ENCODE measurements at places on chromosomes 7 and 10.
A peak's percentile ranks its signal among the peaks of the same experiment; 100 is the strongest.

- no peak overlapping the region for H3K27ac ChIP-seq
- no peaks in the 10 kb centered on the region for H3K36me3 ChIP-seq
- H3K27me3 ChIP-seq: no peaks in the 10 kb centered on the region
- DNase-seq: no peak
- no peak overlapping the region for H3K4me3 ChIP-seq
These were observed 57.8 kb upstream of the LANCL2 start for GRCh38 chr7:55307123-55307916.

DNA sequence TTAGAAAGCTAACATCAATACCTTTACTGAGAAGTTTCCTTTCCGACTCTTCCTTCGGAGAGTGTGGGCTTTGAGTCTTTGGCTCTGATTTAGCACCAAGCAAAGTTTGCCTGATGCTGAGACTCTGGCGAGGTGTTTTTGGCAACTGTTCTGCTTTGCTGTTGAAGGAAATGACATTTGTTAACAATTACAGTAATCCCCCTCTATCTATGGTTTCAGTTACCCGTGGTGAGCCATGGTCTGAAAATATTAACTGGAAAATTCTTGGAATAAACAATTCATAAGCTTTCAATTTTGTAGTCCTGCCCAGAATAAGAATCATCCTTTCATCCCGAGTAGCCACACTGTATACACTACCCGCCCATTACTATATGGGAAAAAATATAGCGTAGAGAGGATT is 126.3 kb downstream of the ARHGAP21 start:
- H3K4me3 ChIP-seq: no peak overlapping the region
- H3K27me3 ChIP-seq: no peaks in the 10 kb centered on the region
- no peaks in the 10 kb centered on the region for H3K4me1 ChIP-seq
- no peak overlapping the region for H3K27ac ChIP-seq
- peaks cover 94% of the 10 kb centered on the region for H3K36me3 ChIP-seq

DNA sequence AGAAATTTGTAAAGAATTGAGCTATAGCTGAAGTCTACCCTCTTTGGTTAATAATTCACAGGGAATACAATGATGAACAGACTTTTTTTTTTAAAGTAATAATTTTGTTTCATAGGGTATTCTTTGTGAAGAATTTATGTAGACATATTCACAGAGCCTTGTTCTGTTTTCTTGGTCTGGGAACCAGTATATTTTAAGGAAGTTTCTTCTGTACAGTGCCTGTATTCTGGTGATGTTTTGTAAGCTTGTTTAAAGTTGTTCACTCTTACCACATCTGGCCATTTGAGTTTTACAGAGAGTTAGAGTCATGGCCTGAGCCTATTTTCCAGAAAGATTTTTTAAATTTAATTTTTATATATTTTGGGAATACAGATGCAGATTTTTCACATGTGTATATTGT is 70.3 kb downstream of the CCSER2 start:
- peaks cover 14% of the 10 kb centered on the region for H3K4me1 ChIP-seq
- H3K36me3 ChIP-seq: no peaks in the 10 kb centered on the region
- H3K27me3 ChIP-seq: no peaks in the 10 kb centered on the region
- DNase-seq: no peak
- peak overlapping the region; percentile 10 for H3K27ac ChIP-seq
- no peak overlapping the region for H3K4me3 ChIP-seq

GRCh38 chr10:45040921-45041542 is 40.3 kb downstream of the ZNF22 start:
- DNase-seq: no peak
- no peak overlapping the region for H3K4me3 ChIP-seq
- H3K36me3 ChIP-seq: no peaks in the 10 kb centered on the region
- H3K27ac ChIP-seq: no peak overlapping the region

GRCh38 chr10:48491392-48492139 is 113.3 kb downstream of the ARHGAP22 start:
- no peaks in the 10 kb centered on the region for H3K4me1 ChIP-seq
- no peak overlapping the region for H3K27ac ChIP-seq
- H3K36me3 ChIP-seq: no peaks in the 10 kb centered on the region
- H3K4me3 ChIP-seq: no peak overlapping the region
- DNase-seq: peak; percentile 32

GRCh38 chr10:59757966-59758365 is 4.7 kb upstream of the MRLN start:
- H3K4me1 ChIP-seq: no peaks in the 10 kb centered on the region
- H3K4me3 ChIP-seq: no peak overlapping the region
- no peak for DNase-seq
- no peaks in the 10 kb centered on the region for H3K36me3 ChIP-seq
- H3K27me3 ChIP-seq: no peaks in the 10 kb centered on the region

GRCh38 chr10:71207578-71207977 is 4.8 kb upstream of the UNC5B start:
- H3K4me3 ChIP-seq: no peak overlapping the region
- H3K4me1 ChIP-seq: peaks cover 10% of the 10 kb centered on the region
- H3K27ac ChIP-seq: no peak overlapping the region
- DNase-seq: no peak
- peaks cover 20% of the 10 kb centered on the region for H3K27me3 ChIP-seq

DNA sequence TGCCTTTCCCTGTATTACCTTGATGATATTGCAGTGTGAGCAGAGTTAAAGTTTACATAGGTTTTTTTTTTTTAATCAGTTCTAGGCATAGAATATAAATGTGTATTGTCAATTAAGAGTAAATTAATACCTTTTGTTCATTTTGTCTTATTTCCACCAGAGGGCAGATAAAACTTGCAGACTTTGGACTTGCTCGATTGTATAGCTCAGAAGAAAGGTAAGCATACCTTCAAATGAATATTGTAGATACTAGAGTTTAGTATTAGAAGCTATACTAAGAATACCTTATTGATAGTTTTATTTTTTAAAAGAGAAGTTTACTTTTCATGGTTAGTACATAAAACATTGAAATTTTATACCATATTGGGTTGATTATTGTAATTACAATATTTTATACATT is 86.8 kb downstream of the MPLKIP start:
- no peaks in the 10 kb centered on the region for H3K4me1 ChIP-seq
- H3K27me3 ChIP-seq: no peaks in the 10 kb centered on the region
- H3K4me3 ChIP-seq: no peak overlapping the region
- DNase-seq: no peak
- H3K36me3 ChIP-seq: peaks cover 3% of the 10 kb centered on the region

GRCh38 chr10:88810196-88810961 is 7.8 kb downstream of the LIPM start:
- peaks cover 8% of the 10 kb centered on the region for H3K27me3 ChIP-seq
- no peaks in the 10 kb centered on the region for H3K4me1 ChIP-seq
- no peaks in the 10 kb centered on the region for H3K36me3 ChIP-seq
- no peak overlapping the region for H3K4me3 ChIP-seq
- no peak for DNase-seq

DNA sequence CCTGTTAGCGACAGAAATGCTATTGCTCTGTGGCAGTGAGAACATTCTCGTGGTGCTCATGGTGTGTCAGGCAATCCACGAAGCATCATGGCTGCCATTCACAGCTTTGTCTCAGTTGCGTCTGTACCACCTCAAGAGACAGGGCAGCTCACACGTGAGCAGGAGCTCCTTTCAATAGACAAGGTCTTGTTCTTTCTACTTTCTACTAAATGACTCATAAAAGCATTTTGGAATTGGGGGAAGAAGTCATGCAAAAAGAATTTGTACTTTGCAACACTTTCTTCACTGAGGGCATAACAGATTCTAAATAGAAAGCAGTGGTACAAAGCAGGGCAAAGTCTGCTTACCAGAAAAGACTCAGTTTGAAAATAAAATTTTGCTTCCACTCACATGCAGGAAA is 638.5 kb downstream of the PHTF2 start:
- H3K27ac ChIP-seq: peak overlapping the region; percentile 84
- H3K27me3 ChIP-seq: no peaks in the 10 kb centered on the region
- no peaks in the 10 kb centered on the region for H3K36me3 ChIP-seq
- no peak overlapping the region for H3K4me3 ChIP-seq
- no peak for DNase-seq

GRCh38 chr7:1004018-1004852 is 21.3 kb downstream of the CYP2W1 start:
- H3K27me3 ChIP-seq: no peaks in the 10 kb centered on the region
- no peak for DNase-seq
- no peaks in the 10 kb centered on the region for H3K4me1 ChIP-seq
- no peak overlapping the region for H3K27ac ChIP-seq

DNA sequence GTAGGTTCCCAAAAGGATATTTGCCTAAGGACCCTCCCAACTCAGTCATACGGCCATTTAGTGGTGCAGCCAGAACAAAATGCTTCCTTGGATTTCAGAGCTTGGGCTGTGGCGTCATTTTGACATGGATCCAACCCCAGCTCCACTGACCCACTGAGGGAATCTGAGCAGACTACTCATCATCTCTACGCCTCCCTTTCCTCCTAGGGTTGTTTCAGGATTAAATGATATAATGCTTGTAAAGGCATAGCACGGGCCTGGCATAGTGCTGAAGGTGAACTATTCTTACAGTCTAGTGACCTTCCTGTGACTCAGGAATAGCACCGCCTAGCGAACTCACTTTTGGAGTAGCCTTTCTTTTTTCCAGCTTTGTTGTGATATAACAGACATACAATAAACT is 70.3 kb upstream of the LOXL4 start:
- H3K4me3 ChIP-seq: no peak overlapping the region
- no peak overlapping the region for H3K27ac ChIP-seq
- H3K4me1 ChIP-seq: peaks cover 8% of the 10 kb centered on the region
- DNase-seq: no peak
- H3K27me3 ChIP-seq: peaks cover 9% of the 10 kb centered on the region
